ENCODE measurements at places on chromosomes 11 and 22. TPM values are rescaled to one million over a fixed set of nuclear protein-coding genes. Genes with fewer than 3 reads are reported as not detected.

- H3K36me3 ChIP-seq, result no peaks in the 10 kb centered on the region
- no peaks in the 10 kb centered on the region for H3K27me3 ChIP-seq
- no peak overlapping the region for H3K27ac ChIP-seq
- H3K4me3 ChIP-seq, result no peak overlapping the region
These were observed 4.9 kb downstream of the HTATIP2 start for GRCh38 chr11:20368438-20368837.

- no peak overlapping the region for H3K4me3 ChIP-seq
- no peaks in the 10 kb centered on the region for H3K36me3 ChIP-seq
- DNase-seq, result no peak
These were observed 191.6 kb upstream of the ARHGAP20 start for GRCh38 chr11:110903830-110904229.

DNA sequence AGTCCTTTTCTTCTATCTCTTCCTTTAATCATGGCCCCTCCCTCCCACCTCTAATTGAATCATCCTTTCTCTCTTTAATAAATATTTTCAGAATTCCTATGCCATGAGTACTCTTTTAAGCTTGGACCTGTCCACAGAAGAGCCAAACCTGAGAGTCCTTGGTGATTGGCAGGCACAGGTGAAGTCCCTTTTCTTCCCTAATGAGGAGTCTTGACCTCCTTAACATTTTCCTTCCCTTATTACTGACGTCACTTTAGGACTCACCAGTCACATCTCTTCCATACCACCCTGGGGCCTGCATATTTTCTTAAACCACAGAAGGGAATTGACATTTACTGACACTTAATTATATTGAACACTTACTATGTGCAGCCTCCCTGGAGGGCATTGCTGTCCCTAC, 41.0 kb upstream of the RASSF10 start:
- no peaks in the 10 kb centered on the region for H3K4me1 ChIP-seq
- H3K27ac ChIP-seq, result no peak overlapping the region

Gene PKNOX2
- polyA plus RNA-seq, result 17.0 TPM

GRCh38 chr11:85114786-85115185, 512.4 kb downstream of the DLG2 start:
- no peak for DNase-seq
- no peak overlapping the region for H3K4me3 ChIP-seq
- H3K27me3 ChIP-seq, result no peaks in the 10 kb centered on the region

DNA sequence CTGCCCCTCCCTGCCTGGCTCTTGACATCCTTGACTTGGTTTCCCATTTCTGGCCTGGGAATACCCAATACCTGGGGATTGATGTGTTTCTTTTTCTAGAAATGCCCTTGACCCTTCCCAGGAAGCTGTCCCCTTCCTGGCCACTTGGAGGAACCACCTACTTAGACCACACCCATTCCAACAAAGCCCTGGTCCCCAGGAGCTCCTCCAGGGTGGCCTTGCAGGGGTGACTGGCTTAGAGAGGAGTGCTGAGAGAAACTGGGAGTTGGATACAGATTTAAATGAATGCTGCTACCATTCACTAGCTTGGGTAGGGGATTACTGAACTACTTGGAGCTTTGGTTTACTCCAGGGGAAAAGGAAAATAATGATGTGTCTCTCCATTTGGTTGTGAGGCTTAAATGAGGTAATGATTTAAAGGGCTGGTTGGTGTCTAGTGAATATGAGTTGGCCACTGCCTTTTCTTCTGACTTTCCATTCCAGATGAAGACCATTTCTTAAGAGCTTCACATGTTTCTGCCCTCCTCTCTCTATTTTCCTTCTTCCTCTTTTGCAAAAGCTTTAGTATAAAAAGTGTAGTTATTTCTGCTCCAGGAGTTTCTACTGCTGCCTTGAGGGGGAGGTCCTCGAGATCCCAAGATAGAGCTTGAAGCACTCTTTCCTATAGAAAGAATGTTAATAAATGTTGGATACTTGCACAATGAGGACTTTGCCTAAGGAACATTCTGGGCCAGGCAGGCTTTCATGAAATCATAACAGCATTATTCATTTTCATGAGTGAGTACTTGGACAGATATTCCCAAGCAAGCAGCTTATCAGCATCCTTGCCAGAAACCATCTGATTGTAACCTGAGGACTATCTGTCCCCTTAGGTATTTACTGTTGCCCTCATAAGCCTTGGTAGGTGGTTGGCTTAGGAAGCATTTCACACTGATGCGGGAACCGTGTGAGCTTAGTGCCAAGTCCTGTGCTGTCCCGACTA, 22.4 kb downstream of the PANX1 start:
- peaks cover 65% of the 10 kb centered on the region for H3K4me1 ChIP-seq
- no peak overlapping the region for H3K27ac ChIP-seq
- H3K27me3 ChIP-seq, result no peaks in the 10 kb centered on the region
- H3K4me3 ChIP-seq, result no peak overlapping the region

Gene OTOG
- 0.08 TPM for polyA plus RNA-seq

- peak; percentile 69 for DNase-seq
- H3K4me3 ChIP-seq, result no peak overlapping the region
- H3K36me3 ChIP-seq, result peaks cover 6% of the 10 kb centered on the region
These were observed 31.3 kb downstream of the TRAF6 start for GRCh38 chr11:36478700-36479329.

- DNase-seq, result no peak
- H3K4me3 ChIP-seq, result no peak overlapping the region
- no peaks in the 10 kb centered on the region for H3K4me1 ChIP-seq
- no peaks in the 10 kb centered on the region for H3K36me3 ChIP-seq
These were observed 84.9 kb downstream of the C11orf91 start for GRCh38 chr11:33615751-33616150.

GRCh38 chr22:44925465-44926123, 84.2 kb downstream of the PHF21B start:
- no peak overlapping the region for H3K4me3 ChIP-seq
- H3K27me3 ChIP-seq, result no peaks in the 10 kb centered on the region
- no peak for DNase-seq
- H3K4me1 ChIP-seq, result no peaks in the 10 kb centered on the region
- no peaks in the 10 kb centered on the region for H3K36me3 ChIP-seq
- no peak overlapping the region for H3K27ac ChIP-seq

Gene SPTBN2
- 9.4 TPM for polyA plus RNA-seq

Gene GGTLC3
- polyA plus RNA-seq, result 0.86 TPM

- H3K27me3 ChIP-seq, result no peaks in the 10 kb centered on the region
- no peak for DNase-seq
- peaks cover 88% of the 10 kb centered on the region for H3K36me3 ChIP-seq
- H3K27ac ChIP-seq, result no peak overlapping the region
- no peak overlapping the region for H3K4me3 ChIP-seq
- no peaks in the 10 kb centered on the region for H3K4me1 ChIP-seq
These were observed 26.0 kb downstream of the CLDN25 start for GRCh38 chr11:113805640-113806039.

DNA sequence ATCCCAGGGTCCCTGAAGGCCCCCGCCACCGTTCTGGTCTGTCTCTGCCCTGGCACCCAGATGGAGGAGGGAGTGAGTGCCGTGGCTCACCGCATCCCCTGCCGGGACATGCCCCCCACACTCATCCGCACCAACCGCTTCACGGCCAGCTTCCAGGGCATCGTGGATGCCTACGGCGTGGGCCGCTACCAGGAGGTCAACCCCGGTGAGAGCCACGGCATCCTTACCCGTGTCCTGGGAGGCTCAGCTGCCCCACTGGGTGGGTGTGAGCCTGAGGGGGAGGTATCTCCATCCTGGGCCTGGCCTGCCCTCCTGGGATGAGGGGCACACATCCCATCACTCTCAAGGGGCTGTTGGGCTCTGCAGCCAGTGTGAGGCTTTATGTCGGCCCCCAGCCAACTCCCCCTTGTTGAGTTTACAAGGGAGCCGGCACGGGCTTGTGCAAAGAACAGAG, 6.1 kb downstream of the TCIRG1 start:
- no peaks in the 10 kb centered on the region for H3K27me3 ChIP-seq
- peaks cover 90% of the 10 kb centered on the region for H3K36me3 ChIP-seq
- H3K4me1 ChIP-seq, result peaks cover 24% of the 10 kb centered on the region
- no peak for DNase-seq
- no peak overlapping the region for H3K4me3 ChIP-seq

DNA sequence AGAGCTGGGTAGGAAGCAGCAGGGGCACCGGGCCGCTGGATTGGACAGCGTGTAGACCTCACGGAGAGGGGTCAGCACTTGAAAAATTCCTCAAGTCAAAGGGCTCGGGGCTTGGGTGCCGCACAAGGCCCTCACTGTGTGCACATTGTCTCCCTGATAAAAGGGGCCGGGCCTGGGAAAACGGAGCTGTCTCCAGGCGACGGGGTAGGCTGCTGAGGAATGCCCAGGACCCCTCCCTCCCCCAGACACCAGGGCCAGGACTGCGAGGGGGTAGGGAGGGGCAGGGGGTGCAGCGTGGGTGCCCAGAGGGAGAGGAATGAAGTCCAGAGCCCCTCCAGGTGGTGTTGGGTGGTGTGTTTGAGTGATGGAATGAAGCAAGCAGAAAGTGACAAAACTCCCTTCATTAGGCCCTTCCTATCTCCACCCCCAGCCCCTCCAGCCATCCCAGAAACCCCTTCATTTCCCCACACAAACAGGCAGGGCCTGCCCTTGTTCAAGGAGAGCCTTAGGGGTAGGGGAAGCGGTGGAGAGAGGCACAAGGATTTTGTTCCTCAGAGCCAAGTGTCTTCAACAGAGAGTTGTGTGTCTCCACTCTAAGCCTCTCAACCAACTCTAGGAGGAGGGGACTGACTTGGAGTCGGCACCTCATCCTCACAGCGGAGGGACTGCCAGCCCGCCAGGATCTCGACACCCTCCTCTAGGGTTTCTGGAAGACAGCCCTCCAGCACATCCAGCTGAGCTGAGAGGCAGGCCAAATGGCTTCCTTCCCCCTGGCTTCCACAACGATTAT, 63.9 kb downstream of the SYN3 start:
- H3K4me3 ChIP-seq, result no peak overlapping the region
- peaks cover 20% of the 10 kb centered on the region for H3K4me1 ChIP-seq
- DNase-seq, result no peak
- no peaks in the 10 kb centered on the region for H3K36me3 ChIP-seq
- H3K27me3 ChIP-seq, result no peaks in the 10 kb centered on the region
- H3K27ac ChIP-seq, result no peak overlapping the region

GRCh38 chr11:64032050-64032449, 3.7 kb upstream of the FLRT1 start:
- DNase-seq, result no peak
- no peak overlapping the region for H3K27ac ChIP-seq
- peaks cover 71% of the 10 kb centered on the region for H3K27me3 ChIP-seq
- H3K36me3 ChIP-seq, result no peaks in the 10 kb centered on the region

DNA sequence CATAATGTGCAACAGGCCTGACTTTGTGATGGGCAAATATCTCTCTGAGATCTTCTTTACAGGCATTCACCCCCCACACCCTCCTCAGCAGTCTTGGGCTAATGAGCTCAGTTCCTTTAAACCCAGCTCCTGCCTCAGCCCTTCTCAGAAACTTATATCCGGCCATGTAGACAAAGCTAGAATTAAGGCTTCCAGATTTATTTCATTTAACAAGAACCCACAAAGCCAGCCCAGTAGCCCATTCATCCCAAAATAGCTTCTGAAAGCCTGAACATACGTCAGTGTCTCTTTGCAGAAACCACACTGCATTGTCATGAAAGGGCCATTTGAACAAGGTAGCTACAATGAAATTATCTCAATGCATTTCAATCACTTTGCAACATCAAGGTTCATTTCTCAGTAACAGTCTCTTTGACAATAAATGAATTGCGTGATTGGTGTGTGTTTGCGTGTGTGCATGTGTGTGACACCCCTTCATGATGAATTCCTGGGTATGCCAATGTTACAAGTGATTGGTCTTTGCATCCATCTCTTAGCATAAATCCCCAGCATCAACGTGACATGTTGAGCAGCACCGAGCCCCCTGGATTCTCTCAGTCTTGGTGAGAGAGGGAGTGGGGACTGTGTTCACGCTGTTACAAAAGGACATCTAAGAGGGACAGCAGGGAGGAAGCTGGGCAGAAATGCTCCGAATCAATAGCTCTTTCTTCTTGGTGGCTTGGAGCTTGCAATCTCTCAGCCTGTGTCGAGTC, 299.6 kb downstream of the KIRREL3 start:
- no peaks in the 10 kb centered on the region for H3K36me3 ChIP-seq
- H3K27ac ChIP-seq, result no peak overlapping the region
- no peaks in the 10 kb centered on the region for H3K27me3 ChIP-seq
- H3K4me3 ChIP-seq, result no peak overlapping the region

Gene UCP3
- polyA plus RNA-seq, result 3.8 TPM

Gene RRM1
- 65.1 TPM for polyA plus RNA-seq

Measured in left lung (tissue), 14 donors.